ENCODE measurements at places on chromosomes 1 and 21. TPM values are rescaled to one million over a fixed set of nuclear protein-coding genes. Genes with fewer than 3 reads are reported as not detected.

NHLH1 gene
- total RNA-seq: not detected

NRIP1 gene
- total RNA-seq: 15.1 TPM

USH2A gene
- not detected for total RNA-seq

SMCP gene
- not detected for total RNA-seq

SPATA45 gene
- total RNA-seq: not detected

PGBD5 gene
- total RNA-seq: under 0.01 TPM

KPRP gene
- not detected for total RNA-seq

GBP4 gene
- 0.94 TPM for total RNA-seq

SPATA6 gene
- 15.3 TPM for total RNA-seq

CIART gene
- 8.5 TPM for total RNA-seq

TFAP2E gene
- total RNA-seq: not detected

VPS13D gene
- total RNA-seq: 17.5 TPM

IGSF5 gene
- total RNA-seq: not detected

S100A14 gene
- not detected for total RNA-seq

CD247 gene
- total RNA-seq: not detected

CNKSR1 gene
- 0.81 TPM for total RNA-seq

SV2A gene
- 0.87 TPM for total RNA-seq

ADORA3 gene
- total RNA-seq: not detected

C8A gene
- total RNA-seq: not detected

PRAMEF5 gene
- not detected for total RNA-seq

GUCA2A gene
- not detected for total RNA-seq

SERINC2 gene
- 0.68 TPM for total RNA-seq

MAGI3 gene
- 5.0 TPM for total RNA-seq

S100A8 gene
- not detected for total RNA-seq

RBM34 gene
- total RNA-seq: 72.6 TPM

ZFP69B gene
- total RNA-seq: 0.44 TPM

KLHDC9 gene
- total RNA-seq: 2.6 TPM

YRDC gene
- total RNA-seq: 11.4 TPM

KANK4 gene
- not detected for total RNA-seq

TRIM17 gene
- not detected for total RNA-seq

ATP6V1G3 gene
- not detected for total RNA-seq

FMO5 gene
- 0.93 TPM for total RNA-seq

IQCC gene
- total RNA-seq: 0.87 TPM

NIT1 gene
- total RNA-seq: 18.6 TPM

RAB7B gene
- total RNA-seq: 5.2 TPM

KISS1 gene
- not detected for total RNA-seq

CLDN17 gene
- total RNA-seq: not detected

EPHA10 gene
- not detected for total RNA-seq

OR2M3 gene
- total RNA-seq: not detected

DCST1 gene
- not detected for total RNA-seq

CAMTA1 gene
- total RNA-seq: 75.8 TPM

Data from cardiac ventricle fibroblast (primary cell).